Sciatic nerve (tissue), 2 donors: ENCODE measurements at places on chromosomes 7 and 10. TPM values are rescaled to one million over a fixed set of nuclear protein-coding genes. Genes with fewer than 3 reads are reported as not detected.

Gene METTL27
- 6.2 TPM for total RNA-seq

Gene ELMO1
- 151 TPM for total RNA-seq

Gene TMEM243
- total RNA-seq = 24.6 TPM

DNA sequence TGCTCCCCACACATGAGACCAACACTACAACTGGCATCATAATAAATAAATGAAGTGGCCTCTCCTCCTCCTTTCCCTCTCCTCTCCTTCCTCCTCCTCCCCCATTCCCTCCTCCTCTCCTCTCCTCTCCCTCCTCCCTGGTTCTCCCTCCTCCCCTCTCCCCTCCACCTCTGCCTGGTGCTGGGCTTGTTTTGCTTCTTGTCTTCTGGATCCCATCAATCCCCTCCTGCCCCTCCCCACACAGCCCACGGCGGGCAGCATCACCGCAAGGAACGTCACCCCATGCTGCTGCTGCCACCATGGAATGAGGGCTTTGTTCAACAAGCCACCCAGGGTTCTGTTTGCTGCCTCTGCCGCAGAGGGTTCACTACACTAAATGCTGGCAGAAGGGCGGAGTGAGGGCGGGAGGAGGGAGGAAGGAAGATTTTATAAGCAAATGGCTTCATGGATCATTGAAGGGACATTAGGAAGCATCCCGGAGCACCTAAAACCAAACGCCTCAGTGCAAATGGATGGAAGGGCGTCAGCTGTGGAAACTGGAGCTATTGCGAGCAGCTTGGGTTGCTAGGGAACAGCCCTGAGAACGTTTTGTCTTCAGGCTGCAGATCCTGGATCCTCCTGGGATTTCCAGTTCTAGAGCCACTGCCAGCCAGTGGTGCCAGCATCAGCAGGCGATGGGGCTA is 379.7 kb upstream of the ZMIZ1 start:
- DNase-seq = no peak

Gene ADCY1
- total RNA-seq = 5.5 TPM

- DNase-seq = peak; percentile 63
Measured at GRCh38 chr10:96271016-96271815, at the start of gene BLNK. Gene BLNK, minus strand, starts transcription at chr10:96271569. Its CDS starts 171 bp downstream, at chr10:96271398.

GRCh38 chr10:113552701-113553100 is at the start of gene HABP2:
Gene HABP2, plus strand, starts transcription at chr10:113553053. Its CDS starts 69 bp downstream, at chr10:113553122.
- DNase-seq = no peak

DNA sequence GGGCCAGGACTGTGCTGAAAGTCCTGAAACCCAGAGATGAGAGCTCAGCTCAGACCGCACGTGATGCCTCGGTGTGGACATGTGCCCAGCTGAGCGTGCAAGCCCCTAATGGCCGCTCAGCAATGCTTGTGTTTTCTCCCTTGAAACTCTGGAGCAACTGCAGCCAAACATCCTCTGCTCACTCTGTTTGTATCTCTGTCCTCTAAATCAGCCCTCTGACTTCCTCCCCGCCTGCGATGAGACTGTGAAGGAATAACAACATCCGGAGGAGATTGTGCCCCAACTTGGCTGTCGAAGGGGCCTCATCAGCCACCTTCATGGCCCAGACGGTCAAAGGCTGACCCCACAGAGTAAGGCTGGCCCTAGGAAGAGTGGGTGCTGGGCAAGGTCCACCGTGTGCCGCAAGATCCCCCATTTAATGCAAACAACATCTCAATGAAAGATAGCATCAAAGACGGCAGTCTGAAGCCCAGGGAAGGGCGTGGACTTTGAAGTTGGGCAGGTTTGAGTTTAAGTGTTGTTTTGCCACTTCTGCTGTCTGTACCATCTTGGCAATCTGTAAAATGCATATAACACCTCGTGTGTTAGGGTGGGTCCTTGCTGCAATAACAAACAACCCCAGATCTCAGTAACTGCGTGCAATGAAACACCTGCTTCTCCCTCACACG is 39.9 kb downstream of the CALML3 start:
- DNase-seq = peak; percentile 54
